Heart left ventricle (tissue), 16 donors: ENCODE measurements at places on chromosomes 13 and 19. TPM values are rescaled to one million over a fixed set of nuclear protein-coding genes. Genes with fewer than 3 reads are reported as not detected.

CRX gene
- total RNA-seq = not detected

GRCh38 chr19:10719466-10719961 lies 1.6 kb downstream of the DNM2 start:
- no peak for DNase-seq

GRCh38 chr19:33868076-33868735 lies 71.5 kb downstream of the KCTD15 start:
- no peak for DNase-seq

DNA sequence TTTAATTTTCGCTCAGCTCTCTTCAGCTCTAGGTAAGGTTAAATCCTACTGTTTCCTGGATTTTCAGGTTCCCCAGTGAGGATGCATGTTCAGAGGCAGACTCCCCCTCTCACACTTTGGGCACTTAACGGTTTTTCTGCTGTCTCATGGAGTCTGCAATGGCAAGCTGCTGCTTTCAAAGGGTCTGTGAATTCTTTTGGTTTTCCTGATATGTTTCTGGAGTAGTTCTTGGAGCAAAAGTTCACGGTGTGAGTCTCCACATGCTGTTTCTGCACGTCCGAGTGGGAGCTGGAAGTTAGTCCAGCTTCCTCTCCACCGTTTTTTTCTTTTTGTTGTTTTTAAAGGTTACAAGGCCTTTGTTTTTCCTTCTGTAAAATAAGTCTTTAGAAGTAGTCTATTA lies 35.4 kb downstream of the DNAJC15 start:
- DNase-seq = no peak
